ENCODE measurements at places on chromosomes 6 and 20.

DNA sequence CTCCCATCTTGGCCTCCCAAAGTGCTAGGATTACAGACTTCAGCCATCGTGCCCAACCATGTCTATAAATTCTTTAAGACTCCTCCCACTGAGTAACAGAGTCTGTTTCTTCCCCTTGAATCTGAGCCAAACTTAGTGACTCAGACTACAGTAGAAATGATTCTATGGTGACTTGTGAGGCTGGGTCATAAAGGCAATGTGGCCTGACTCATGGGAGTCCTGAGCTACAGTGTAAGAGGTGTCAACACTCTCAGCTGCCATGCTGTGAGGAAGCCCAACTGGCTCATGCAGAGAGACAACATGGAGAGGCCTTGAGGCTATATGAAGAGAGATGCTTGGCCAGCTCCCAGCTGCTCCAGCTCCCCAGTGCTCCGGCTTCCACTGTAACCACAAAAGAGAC, 5.2 kb upstream of the NRSN2 start:
- DNase-seq, result no peak

DNA sequence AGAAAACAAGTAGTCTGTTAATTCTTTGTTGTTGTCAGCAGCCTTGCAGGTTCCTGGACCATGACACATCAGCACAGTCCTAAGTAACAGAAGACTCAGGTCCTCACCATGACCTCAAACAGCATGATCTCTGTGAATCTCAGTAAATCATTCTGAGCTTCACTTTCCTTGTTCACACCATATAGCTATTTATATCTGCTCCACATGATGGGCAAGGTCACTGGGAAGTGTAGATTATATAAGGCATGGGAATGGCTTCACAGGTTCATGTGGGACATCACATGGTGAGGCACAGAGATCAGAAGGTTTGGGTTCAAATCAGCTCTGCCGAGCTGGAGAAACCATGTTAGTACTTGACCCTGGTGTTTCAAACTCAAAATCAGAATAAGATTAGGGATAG, 245.4 kb upstream of the SPTLC3 start:
- no peak for DNase-seq

- DNase-seq, result no peak
These were observed 7.7 kb upstream of the GJA10 start for GRCh38 chr6:89886378-89887120.

- DNase-seq, result no peak
These were observed 37.0 kb upstream of the PREX1 start for GRCh38 chr20:48864738-48865318.

DNA sequence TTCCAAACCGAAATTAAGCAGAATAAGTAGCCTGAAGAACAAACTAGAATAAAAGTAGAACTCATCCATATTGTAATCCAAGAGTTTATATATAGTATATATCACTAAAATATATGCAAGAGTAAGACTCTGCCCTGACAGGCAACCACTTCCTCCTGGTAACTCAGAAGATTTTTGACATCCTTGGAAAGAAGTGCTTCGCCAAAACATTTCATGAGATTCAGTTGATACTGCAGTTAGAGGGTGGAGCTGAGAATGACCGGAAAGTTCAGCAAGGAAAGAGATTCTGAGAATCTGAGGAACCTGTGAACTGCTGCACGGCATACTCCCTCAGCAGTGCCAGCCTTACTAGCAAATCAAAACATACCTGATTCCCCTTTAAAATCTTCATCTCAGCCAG, 79.6 kb downstream of the CDK19 start:
- no peak for DNase-seq

Data from ecto neural progenitor cell (in vitro differentiated cells).